HL-60 (cell line): ENCODE measurements at places on chromosomes 5 and 9.
A peak's percentile ranks its signal among the peaks of the same experiment; 100 is the strongest.

GRCh38 chr9:71295928-71296327 is 174.5 kb upstream of the TRPM3 start:
- no peak for DNase-seq

- no peak for DNase-seq
These were observed 45.9 kb upstream of the GABRP start for GRCh38 chr5:170737591-170737990.

DNA sequence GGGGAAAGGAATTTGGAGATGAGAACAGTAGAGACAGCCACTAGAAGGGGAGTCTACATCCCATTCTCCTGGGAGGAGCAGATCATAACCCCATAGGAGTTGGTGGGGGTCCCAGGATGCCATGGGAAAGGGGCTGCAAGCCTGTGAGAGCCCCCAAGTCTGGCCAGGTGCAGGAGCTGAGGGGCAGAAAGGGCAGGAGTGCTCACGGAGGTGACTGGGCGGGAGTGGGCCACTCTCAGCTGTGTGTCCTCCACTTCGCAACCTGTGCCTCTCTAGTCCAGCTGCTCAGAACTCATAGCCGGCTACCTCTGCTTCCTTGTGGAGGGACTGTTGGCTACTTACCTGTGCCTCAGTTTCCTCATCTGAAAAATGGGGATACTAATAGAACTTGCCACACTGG is 263.9 kb downstream of the FSTL4 start:
- DNase-seq, result no peak

GRCh38 chr9:74293479-74293878 is 203.7 kb upstream of the RORB start:
- DNase-seq, result no peak

DNA sequence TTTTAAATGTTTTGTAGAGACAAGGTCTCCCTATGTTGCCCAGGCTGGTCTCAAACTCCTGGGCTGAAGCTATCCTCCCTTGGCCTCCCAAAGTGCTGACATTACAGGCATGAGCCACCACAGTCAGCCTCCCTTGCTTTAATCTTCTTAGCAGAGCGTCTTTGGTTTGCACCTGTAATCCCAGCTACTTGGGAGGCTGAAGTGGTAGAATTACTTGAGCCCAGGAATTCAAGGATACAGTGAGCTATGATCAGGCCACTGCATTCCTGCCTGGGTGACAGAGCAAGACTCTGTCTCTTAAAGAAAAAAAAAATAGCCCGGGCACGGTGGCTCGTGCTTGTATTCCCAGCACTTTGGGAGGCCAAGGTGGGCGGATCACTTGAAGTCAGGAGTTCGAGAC is 27.8 kb downstream of the UBE2D2 start:
- DNase-seq, result no peak

DNA sequence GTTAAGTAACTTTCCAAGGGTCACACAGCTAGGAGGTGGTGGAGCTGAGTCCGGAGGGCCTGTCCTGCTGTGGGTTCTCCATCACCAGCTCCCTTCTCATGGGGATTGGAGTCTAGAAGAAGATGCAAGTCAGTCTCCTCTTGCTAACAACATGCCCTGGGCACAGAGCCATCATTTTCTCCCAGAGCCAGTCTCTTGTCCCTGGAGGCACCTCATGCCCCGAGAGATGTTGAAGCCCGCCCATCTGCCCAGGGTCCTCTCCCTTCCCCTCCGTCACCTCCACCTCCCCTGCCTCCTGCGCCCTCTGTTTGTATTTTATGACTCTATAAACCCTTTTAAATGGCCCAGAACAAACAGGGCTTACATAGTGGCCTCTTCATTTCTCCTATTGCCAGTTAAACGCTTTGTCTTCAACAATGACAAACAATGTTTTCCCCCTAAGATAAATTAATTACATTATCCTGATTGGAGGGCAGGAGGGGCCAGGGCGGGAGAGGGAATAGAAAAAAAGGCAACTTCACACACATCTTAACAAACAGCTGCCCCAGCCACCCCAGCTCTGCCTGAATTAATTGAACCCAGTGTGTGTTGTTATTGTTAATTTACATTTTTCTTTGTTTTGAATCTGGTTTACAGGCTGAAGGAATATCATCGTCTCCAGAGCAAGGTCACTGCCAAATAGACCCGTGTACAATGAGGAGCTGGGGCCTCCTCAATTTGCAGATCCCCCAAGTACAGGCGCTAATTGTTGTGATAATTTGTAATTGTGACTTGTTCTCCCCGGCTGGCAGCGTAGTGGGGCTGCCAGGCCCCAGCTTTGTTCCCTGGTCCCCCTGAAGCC is 55.8 kb downstream of the ASS1 start:
- no peak for DNase-seq

DNA sequence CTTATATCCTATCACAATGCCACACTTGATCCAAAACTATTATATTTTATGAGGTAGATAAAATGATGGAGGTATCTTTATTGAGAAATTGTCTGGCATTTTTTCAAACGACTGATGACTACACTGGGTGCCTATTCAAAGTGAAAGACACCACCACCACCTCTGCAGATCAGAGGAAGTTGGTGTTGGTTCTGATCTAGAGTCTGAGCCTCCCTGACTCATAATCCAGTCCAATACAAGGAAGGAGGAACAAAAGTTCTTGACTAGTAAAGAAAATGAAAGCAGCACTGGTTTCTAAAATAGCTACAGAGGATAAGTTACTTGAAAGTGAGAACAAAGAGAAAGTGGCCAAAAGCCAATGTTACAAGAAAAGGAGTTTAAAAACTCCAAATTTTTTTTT is 139.9 kb downstream of the RFX3 start:
- no peak for DNase-seq

GRCh38 chr9:132575005-132575609 is 7.3 kb upstream of the BARHL1 start:
- peak; percentile 52 for DNase-seq

- DNase-seq, result no peak
These were observed 20.5 kb downstream of the SPINK5 start for GRCh38 chr5:148084269-148084668.

- DNase-seq, result no peak
These were observed 35.2 kb downstream of the SETX start for GRCh38 chr9:132319421-132320110.

DNA sequence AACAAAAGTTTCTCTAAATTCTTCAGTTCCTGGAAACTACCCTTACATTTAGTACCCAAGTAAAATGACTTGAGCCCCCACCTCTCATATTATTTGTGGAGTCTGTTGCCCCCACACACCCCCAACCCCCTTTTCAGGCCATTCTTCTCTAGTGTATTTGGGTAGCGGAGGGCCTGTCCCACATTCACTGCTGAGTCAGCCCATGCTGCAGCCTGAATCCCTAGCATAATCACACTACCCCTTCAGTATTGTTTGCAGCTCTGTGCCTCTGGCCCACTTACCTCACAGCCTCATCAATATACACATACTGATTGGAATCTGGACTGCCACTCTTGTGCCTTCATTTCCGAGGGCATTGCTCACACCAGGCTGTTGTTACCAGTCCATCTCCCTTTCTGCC is 26.8 kb downstream of the RGS7BP start:
- no peak for DNase-seq

GRCh38 chr5:74638544-74638969 is 2.0 kb downstream of the ENC1 start:
- DNase-seq, result no peak

DNA sequence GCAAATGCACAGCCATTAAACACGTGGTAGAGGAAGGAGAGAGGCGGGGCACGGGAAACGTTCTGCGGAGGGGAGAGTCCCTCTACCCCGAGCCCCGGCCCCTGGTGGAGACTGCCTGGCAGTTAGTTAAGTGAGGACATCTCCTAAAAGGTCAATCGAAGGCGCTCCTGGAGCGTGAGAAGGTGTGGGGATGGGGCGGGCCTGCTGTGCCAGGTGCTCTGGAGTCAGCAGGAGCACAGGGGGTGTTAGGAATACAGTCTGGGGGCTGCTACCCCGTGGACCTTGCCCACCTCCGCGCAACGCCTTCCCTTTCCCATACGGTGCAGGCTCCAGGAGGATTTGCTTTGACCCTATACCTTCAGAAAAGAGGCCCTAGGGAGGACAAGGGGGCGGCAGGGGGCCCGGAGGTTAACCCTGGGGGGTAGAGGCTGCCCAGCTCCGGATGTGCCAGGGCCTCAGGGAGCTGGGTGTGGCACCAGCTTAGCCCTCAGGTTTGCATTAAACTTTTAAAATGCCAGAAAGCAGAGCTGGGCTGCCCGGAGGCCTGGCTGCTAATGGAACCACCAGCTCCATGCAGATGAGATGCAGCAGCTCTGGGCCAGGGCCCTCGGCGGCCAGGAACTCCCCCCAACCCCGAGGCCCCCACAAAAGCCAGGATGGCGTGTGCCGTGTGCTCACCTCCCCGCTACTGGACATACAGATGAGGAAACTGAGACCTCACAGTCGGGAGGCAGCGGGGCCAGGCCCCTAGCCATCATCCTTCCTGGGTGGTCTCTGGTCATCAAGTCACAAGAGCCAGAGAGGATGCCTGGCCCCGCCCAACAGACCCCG is 39.2 kb downstream of the NACC2 start:
- DNase-seq, result no peak

DNA sequence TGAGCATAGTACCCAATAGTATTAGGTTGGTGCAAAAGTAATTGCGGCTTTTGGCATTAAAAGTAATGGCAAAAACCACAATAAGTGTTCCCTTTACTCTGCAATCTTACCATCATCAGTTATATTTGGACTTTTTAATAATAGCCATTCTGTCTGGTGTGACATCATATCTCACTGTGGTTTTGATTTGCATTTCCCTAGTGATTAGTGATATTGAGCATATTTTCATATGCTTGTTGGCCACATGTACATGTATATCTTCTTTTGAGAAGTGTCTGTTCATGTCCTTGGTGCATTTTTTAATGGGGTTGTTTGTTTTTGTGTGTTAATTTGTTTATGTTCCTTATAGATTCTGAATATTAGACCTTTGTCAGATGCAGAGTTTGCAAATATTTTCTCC is 289.9 kb downstream of the FAM170A start:
- no peak for DNase-seq

GRCh38 chr5:80041527-80041926 is 6.4 kb downstream of the THBS4 start:
- DNase-seq, result no peak

GRCh38 chr9:120366644-120367019 is 213.3 kb downstream of the CDK5RAP2 start:
- DNase-seq, result no peak

DNA sequence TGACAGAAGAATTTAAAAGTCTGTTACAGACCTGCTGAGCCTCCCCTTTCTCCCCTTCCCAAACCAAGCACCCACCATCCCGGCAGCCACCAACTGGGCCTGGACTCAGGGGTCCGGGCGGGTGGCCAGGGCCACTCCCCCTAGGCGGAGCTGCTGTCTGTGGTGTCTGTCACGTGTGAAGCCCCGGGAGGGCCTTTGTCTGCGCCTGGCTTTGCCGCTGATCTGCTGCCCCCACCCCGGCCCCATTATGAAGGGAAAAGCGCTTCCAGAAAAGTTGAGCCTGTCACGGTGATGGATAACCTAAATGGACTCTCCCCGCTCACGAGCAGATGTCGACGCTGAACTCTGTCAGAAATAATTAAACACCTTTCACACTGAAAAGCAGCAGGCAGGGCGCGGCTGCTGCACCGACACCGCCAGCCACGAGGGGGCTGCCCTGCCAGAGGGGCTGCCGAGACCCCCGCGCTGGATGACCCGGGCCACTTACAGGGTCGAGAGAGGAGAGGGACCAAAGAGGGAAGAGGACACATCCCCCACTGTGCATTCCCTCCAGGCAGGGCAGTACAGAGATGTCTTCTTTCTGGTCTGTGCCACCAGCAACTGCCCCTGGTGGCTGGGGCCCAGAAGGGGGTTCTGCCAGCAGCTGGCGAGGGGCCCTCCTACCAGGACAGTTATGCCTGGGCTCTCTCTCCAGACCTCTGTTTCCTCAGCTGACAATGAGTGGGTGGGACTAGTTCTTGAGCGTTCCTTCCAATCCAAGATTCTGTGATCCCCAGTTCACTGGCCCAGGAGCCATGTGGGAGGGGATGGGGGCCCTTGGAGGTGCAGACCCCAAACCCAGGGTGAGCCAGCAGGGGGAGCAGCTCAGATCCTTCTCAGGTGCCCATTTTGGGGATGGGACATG is 36.0 kb upstream of the BARHL1 start:
- no peak for DNase-seq

GRCh38 chr5:3364941-3365340 is 230.7 kb upstream of the IRX1 start:
- DNase-seq, result no peak

- DNase-seq, result no peak
These were observed 79.8 kb downstream of the BARX1 start for GRCh38 chr9:93875330-93875729.

GRCh38 chr5:163564321-163564938 is 59.0 kb downstream of the MAT2B start:
- DNase-seq, result peak; percentile 25

- no peak for DNase-seq
These were observed 255.6 kb downstream of the NR3C1 start for GRCh38 chr5:143147902-143148301.
